ENCODE measurements at places on chromosomes 6 and 20.

GRCh38 chr20:39111359-39112177 is 149.4 kb downstream of the DHX35 start:
- no peak for DNase-seq

DNA sequence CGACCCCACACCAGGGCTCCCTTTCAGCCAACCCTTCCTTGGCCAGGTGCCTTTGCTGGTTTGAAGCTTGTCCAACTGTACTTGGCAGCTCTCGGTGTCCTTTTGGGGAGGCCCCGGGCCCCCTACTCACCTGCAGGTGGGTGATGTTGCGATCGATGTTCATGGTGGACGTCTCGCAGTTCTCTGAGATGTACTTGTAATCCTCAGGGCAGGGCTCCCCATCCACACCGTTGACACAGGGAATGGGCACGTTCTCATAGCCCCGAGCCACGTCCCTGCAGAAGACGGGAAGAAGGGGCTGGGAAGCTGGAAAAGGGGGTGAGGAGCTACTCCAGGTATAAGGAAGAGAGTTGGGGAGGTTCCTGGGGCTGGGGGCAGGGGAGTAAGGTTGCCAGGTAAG is 4.9 kb upstream of the SLC44A4 start:
- no peak for DNase-seq

DNA sequence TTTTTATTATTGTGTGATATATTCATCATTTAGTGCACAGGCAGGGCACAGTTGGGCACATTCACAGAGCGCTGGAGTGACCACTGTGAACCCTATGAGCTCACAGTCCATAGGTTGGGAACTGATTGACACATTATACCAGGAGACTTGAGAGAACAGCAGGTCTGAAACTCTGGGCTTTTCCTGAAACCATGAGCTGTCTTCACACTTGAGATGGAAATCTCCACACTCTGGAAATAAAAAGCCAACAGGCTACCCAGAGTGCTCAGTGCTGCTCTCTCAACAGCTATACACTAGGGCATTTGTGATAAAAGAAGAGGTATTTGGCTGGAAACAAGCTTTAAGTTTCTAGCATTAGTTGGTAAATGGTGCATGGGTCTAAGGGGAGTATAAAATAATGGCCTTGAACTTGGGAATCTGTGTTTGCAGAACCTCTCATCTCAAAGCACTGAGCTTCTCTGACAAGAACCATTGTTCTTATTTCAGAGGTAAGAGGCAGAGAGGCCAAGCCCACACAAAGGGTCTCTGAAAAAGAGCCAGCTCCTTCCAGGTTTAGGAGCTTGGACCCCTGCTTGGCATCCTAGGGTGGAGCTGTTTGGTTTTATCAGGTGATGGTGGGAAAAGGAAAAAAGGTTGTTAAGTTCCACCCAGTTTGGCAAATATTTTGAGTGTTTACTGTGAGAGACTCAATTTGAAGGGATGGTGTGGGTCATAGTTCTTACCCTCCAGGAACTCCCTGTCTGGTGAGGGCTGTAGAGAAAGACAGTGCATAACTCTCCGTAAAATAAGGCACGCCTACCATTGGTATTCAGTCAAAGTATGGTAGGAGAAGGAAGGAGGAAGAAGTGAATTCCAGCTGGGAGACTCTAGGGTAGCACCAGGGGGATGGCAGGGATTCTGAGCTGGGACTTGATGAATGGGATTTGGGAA is 14.5 kb downstream of the CHMP4B start:
- no peak for DNase-seq

DNA sequence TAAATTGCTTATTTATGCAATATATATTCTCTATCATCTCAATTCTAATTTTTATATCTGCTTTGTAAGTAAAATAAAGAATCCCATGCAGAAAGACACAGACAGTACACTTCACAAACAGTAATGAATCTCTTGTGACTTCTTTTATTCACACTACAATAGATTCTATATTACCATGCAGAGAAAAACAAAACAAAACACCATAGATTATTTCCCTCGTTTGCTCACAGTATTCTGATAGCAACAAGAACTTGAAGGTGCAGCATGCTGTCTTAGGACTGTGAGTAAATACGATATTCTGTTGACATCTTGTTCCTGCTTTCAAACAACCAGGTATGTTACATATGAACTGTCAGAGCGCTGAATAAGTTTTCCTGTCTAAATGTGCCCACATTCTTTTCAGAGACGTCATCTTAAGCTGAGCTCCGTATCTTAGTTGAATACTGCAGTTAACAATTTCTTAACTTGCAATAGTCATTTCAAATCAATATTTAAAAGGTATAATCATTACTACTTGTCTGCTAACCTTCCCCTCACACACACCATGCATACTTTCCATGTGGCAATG is 140.1 kb downstream of the BTBD9 start:
- DNase-seq: no peak

DNA sequence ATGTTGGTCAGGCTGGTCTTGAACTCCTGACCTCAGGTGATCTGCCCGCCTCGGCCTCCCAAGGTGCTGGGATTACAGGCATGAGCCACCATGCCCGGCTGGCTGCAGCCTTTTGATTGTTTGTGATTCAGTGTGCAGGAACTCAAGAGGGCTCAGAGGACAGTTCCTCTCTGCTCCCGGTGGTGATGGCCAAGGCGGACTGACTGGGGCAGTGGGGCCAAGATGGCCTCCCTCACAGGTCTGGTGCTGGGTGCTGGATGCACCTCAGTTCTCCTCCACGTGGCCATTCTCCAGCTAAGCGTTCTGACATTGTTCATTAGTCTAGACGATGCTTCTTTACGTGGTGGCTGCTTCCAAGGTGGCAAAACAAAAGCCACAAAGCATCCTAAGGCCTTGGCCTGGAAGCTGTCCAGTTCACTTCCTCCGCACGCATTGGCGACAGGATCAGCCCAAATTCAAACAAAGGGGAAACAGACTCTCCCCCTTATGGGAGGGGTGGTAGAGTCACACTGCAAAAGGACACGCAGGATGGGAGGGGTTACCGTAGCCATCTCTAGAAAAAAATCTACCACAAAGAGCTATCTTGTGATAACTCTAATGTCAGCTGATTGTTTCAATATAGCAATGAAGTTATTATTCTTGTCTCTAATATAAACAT is 146.9 kb downstream of the FOXC1 start:
- DNase-seq: no peak

- no peak for DNase-seq
These were observed 53.4 kb downstream of the SYTL3 start for GRCh38 chr6:158703111-158703836.

DNA sequence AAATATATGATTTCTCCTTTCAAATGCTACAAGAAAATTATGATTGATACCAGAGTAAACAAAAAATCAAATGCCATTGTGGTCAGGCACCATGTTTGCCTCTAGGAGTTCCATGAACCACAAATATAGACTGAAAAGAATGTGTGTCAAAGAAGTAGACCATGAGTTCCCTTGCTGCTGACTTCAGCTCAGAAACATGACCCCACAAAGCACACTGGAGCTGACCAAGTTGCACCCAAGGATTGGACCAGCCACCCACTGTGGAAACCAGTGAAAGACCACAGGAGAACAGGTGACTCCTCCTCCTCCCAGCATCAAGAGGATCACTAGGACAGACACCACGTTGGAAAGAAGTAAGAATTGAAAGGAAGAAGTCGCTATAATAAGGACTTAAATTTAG is 90.8 kb upstream of the TENT5A start:
- DNase-seq: no peak

DNA sequence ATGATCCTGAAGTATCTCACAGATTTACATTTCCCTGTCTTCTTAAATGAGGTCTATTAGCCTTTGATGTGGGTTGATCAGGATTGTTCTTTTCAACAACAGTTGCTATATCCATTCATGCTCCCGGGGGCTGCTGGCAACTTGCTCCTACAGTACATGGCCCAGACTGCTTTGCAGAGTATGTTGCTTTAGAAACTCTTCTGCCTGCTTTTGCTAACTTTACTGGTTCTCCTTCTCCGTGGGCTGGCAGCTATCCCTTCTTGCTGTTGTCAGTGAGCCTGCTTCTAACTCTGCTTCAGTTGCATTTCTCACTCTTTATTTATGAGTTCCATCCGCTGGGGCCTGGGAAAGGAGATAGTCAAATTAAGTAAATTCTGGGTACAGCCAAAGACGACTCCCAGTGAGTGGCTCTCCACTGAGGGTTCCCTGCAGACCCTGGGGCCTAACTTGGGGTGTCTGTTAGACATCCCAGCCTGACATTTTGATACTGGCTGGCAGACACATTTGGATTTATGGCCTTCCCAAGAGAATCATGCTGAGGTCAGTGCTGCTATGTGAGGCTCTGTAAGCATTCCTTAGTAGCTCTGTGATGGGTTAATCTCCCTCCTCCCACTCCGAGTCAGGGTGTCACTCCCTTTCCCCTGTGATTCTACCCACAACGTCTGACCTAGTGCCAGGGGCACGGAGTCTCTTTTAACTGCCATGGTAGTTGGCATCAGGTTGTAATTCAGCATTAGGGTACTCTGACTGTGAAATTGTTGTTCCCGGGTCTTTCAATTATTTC is 73.6 kb downstream of the SLX4IP start:
- DNase-seq: peak; percentile 40

DNA sequence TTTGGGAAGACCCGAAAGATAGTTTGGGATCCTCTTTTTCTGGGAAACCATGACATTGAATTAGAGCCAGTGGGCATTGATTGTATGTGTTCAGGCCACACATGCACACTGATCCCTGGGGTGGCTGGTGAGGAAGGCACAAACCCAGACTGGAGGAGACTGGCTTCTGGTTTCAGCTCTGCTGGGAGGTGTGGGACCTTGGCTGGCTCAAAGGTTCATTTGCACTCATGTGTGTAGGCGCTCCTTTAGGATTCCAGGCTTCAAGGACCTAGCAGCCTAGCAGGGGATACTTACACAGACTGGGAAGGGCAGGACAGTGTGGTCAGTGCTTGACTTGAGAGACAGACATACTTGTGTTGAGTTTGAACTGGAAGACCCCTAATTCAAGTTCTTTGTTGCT is 7.2 kb downstream of the RIN2 start:
- DNase-seq: no peak

- DNase-seq: peak; percentile 78
These were observed at the start of gene DSE for GRCh38 chr6:116370760-116371119. Gene DSE, plus strand, starts transcription at chr6:116370947. Its CDS starts 28,304 bp downstream, at chr6:116399251.

GRCh38 chr20:43515628-43516027 is 8.1 kb downstream of the L3MBTL1 start:
- DNase-seq: no peak

DNA sequence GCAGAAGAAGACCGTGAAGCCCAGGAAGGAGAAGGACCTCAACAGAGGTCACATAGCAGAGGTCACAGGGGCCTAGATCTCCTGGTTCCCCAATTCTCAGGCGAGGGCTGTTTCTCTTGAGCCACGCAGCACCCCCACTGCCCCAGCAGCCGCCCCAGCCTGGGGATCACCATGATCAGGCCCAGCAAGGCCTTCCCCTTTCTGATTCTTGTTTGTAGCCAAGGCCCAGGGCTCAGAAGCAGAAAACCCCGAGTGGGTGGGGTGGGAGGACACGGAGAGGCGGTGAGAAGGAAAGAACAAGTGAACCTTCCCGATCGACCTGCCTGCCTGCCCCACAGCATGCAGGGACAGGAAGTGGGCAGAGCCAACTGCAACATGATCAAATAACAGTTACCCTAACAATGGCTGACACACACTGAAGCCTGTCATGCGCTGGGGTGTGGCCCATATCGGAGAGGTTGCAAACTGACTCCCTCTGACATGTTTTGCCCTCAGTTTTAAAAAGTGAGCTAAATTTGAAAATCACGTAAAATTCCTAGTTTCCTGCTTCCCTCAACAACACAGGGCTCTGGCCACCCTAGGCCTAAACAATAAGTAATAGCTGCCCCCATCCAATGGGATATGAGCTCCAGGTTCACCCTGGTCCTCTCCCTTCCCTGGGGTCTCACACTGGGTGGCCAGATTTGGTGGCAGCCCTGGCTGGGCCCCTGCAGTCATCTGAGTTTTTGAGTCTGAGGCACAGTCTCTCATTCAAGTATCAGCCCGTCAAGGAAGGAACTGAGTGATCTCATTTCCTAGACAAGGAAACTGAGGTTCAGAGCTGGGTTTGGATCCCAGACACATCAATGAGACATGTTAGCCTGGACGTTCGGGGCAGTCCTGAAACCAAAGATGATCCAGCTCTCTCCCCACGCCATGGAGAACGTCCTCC is 6.5 kb downstream of the PEDS1 start:
- DNase-seq: peak; percentile 89

GRCh38 chr20:217266-217665 is 9.8 kb upstream of the DEFB129 start:
- no peak for DNase-seq

DNA sequence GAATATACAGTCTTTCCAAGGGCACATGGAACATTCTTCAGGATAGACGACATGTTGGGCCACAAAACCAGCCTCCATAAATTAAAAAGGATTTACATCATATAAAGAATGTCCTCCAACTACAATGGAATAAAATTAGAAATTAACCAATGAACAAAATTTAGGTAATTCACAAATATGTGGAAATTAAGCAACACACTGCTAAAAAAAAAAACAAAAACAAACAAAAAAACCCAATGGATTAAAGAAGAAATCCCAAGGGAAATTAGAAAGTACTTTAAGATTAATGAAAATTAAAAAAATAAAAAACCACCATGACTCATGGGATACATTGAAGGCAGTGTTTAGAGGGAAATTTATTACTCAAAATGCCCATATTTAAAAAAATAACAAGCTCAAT is 21.4 kb upstream of the NT5E start:
- DNase-seq: no peak

GRCh38 chr6:111987295-111987694 is 66.6 kb upstream of the CCN6 start:
- DNase-seq: no peak

DNA sequence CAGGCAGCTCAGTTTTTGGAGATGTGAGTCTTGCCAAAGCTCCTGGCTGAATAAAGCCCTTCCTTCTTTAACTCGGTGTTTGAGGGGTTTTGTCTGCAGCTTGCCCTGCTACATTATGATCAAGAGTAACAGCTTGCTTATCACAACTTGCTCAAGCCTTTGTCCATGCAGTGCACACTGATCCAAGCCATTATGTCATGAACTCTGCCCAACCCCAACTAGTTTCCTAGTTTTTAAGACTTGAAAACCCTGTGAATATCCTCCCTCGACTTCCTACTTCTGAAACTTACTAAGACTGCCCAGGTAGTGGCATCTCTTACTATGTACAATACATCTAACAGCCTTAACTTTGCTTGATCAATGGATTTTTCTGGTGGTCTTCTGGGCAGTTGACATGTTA is 50.3 kb upstream of the ADGRF4 start:
- DNase-seq: no peak

GRCh38 chr6:126907312-126907711 is 211.2 kb upstream of the RSPO3 start:
- DNase-seq: no peak

DNA sequence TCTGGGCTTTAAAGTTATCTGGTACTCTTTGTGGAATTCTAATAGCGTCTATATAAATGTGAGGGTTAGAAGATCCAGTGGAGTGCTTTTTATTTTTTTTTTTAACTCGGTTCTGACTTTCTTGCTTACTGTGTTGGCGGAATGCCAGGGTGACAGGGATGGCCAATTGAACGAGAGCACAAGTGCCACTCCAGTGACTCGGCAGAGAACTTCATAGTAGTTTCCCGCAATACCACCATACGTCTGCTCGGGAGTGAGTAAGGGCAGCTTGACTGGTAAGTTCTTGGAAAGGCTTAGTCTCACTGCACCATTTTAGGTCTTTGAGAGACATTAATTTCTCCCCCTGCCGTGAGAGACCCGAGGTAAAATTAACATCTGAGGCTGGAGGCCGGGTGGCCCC is 49.4 kb upstream of the TULP1 start:
- no peak for DNase-seq

GRCh38 chr6:53044071-53044470 is 21.1 kb upstream of the FBXO9 start:
- DNase-seq: no peak

GRCh38 chr6:100509101-100509500 is 44.4 kb upstream of the SIM1 start:
- DNase-seq: no peak

GRCh38 chr6:127439718-127440117 is 19.5 kb downstream of the KIAA0408 start:
- DNase-seq: no peak
